SK-N-SH treated with all-trans-retinoic acid at 6 μM for 48 hours (cell line): ENCODE measurements at places on chromosomes 7 and 10.

- ATAC-seq = peak; percentile 89
Observed at GRCh38 chr10:97498841-97499560, at the start of gene UBTD1. Gene UBTD1, plus strand, starts transcription at chr10:97498924. Its CDS starts 280 bp downstream, at chr10:97499204.

- ATAC-seq = no peak
Observed at GRCh38 chr10:103748020-103748419, 107.4 kb downstream of the SH3PXD2A start.

DNA sequence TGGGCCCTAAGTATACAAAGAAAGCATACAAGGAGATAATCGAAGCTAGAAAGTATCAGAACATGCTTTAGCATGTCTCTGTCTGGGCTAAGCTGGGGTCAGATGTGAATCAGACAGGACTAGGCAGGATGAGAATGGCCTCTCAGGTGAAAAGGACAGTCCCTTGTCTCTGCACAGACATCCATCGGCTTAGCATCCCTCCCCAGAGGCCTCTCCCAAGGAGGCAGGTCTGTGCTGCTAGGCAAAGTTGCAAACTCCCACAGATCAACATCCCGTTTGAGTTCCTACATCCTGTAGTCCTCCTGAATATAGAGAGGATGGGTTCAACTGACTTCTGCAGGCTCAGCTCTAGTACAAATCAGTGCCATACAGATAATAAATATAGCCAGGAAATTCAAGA lies 24.5 kb downstream of the CHST15 start:
- no peak for ATAC-seq

DNA sequence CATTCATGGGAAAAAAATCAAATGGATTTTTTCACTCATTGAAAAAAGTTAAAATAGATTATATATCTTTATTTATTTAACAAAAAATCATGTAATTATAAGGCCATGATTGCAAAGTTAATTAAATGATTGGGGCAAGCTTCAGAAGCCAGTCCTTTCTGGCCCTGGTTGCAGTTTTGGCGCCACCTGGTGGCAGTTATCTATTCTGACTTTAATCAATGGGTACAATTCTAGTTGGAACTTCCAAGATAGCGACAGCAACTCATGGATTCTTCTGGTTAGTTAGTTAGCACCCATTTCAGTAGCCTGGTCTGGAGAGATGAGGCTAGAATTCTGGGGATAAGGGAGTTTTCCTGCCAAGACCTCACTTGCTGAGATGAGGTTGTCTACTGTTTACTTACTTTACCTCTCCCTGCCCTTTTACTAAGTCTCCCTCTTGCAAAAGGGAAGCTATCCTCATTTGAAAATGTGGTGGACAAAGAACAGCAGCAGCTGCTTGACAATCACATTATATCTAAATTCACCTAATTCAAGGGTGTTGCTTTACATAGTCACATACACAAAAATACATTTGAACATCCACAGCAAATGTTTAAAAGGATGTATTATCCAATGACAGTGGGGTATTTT lies 42.3 kb downstream of the NOC3L start:
- peak; percentile 75 for ATAC-seq

GRCh38 chr7:56033671-56034432 lies 17.4 kb downstream of the PSPH start:
- peak; percentile 96 for ATAC-seq

DNA sequence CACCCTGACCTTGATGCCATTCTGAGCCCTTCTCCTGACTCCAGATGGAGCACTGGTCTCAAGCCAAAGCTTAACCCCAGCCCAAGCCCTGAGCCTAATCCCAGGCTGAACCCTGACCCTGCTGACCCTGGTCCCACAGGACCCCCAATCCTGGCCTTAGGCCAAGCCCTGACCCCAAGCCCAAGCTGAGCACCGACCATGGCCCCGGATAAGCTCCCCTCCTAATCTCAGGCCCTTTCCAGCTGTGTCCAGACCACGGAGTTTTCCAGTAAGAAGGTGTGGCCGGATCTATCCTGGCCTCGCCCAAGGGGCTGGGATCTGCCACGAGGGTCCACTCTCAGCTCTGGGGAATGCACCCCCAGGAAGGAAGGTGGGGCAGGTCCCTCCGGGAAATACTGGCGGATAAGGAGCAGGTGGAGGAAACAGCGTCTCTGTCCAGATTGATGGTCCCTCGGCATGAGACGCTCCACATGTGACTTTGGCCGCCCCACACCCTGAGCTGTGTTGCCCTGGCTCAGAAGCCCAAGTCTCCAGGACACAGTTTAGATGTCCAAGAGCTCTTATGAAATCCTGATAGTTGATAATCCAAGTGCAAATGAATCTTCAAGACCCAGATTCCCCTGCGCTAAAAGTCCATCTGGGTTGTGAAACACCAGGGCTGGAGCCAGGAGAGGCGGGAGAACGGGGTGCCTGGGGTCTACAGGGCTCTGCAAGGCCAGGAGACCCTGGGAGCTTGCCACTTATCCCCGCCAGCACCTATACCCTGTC lies 10.4 kb downstream of the ELN start:
- no peak for ATAC-seq

DNA sequence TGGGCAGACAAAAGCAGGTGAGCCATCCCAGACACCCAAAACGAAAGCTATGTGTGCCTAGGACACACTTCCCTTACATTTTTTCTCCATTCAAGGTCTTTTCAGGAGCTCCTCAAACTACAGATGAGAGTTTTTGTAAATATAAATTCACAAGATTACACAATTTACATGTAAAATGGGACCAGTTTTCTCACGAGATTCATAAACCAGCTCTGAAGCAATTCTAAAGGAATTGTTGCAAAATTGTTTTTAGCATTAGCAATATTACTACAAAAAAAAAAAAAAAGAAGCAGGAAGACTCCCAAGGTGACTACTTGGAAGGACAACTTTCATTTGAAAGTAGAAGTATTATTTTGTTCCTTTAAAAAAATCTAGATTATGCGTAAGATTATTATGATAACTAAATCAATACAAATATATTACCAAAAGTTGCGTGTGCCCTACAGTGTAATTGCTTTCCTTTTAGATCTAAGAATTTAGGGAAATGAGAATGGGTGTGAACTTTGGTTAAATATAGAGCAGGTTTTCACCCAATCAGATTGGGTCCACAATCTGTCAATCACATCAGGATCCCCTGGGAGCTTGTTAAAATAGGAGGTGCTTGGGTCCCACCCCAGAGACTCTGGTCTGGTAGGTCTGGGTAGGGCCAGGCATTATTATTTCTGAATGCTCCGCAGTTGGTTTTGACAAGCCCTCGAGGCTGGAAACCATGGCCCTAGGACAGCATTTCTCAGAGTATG lies 72.2 kb downstream of the TBXAS1 start:
- ATAC-seq = no peak

DNA sequence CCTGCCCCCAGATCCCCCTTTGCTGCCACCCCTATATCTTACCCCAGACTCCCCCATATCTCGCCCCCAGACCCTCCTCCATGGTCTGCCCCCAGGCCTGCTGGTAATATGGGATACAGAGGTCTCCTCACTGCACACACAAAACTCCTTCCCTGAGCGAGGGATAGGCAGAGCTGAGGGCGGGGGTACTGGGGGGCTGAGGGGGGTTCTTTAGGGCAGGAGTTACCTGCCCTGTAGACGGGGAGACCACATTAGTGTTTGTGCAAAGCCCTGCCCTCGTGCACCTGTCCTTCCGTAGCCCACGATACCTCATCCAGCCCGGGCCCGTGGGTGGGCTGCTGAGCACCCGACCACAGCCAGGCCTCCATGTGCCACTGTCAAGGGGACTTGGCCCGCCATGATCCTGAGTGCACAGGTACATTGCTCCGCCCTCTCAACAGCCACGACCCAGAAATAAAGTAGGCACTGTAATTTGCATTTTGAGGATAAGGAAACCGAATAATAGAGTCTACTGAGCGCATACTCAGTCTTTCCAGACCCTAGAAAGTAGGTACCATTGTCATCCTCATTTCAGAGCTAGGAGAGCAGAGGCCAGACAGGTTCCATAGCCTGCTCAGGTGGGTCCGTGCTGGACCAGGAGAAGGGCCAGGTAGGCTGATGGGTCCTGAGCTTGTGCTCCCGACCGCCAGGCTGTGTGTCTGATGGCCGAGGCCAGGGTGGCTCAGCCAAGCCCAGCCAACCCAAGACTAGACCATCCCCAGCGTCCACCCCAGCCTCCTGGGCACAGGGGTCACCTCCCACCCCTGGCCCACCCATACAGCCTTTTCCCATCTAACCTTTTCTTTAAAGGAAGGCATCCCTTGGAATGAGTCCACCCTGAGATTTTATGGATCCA lies 115.2 kb downstream of the LHPP start:
- no peak for ATAC-seq

DNA sequence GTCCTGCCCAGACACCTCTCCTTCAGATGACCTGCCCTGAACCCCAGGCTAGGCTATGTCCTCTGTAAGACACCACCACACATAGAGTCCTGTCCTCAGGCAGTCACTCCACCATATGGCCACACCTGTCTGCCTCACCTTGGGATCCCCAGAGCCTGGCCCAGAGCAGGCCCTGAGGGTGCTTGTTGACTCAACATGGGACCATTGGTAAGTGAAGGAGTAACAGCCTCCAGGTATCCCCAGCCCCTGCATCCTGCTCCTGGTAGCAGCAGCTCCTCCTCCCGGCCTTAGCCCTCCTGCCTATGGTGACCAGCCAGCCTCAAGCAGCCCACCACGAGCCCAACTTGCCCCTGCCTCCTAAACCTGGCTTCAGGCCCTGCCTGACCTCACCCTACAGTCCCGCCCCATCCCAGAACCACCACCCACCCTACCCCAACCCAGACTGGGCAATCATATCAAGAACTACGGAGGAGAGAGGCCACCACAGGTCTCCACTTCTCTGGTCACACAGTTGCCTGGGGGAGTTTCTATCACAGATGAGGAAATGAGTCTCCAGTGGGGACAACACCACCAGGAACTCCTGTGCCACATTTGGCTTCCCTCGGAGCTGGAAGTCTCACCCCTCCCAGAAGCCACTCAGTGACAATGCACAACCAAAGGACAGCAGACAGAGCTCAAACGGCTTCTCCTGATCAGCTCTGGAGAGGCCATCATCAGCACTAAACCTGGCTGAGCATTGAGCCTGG lies 136.6 kb downstream of the GRID1 start:
- no peak for ATAC-seq

- ATAC-seq = no peak
Observed at GRCh38 chr10:127414024-127414423, 135.1 kb upstream of the NPS start.

DNA sequence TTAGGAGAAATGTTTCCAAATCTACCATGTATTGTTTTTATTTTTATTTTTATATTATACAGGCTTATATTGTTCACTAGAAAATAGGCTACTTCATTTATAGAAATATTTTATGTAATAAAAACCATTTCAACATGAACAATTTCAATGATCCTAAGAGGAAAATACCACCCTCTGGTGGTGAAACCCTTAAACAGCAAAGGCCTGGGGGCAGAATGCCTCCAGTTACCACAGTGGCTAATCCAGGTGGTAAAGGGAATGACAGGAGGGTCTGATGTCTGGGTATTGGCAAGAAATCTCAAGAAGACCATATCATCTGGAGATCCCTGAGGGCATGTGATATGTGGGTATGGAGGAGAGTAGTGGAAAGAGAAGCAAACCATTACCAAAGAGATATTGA lies 19.3 kb downstream of the MACC1 start:
- no peak for ATAC-seq

- ATAC-seq = no peak
Observed at GRCh38 chr7:47119261-47119865, 462.5 kb downstream of the TNS3 start.

- no peak for ATAC-seq
Observed at GRCh38 chr7:154770962-154771361, 232.0 kb downstream of the PAXIP1 start.

DNA sequence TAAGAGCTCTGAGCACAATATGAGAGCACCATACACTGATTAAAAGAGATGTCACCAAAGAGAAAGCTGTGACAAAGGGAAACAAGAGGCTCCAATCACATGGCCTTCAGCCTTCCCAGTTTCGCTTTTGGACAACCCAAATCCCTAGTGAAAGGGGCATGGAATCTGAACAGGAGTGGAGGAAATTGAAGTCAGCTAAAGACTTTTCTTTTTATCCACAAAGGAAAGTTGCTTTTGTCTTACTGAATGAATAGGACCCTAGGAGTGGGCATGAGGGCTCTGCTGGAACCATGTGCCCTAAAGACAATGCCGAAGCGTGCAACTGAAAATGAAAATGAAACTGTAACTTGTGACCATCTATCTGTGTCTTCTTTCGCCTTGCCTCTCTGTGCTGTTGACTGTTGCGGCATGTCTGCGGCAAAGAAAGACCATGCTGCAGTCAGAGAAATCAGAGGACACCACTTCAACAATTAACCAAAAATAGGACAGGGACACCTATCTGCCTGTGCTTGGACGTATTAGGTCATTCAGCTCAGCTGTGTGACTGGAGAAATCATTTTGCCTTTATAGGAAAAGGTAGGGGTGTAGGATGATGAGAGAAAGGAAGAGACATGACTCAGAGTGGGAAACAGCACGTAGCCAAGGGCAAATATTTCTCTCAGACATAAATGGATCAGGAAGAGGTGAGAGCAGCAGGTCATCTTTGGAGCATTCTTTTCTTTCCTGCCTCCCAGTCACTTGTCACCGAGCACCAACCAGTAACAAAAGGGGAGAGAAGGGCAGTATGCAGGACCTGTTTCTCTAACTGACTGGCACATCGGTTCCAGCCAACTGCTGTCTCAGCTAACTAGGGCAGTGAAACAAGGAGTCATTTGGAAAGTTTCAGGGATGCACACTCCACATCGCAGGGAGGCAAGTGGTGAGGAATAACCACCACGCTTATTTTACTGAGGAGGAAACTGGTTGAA lies 12.3 kb downstream of the CAV2 start:
- peak; percentile 73 for ATAC-seq

GRCh38 chr7:121273467-121274167 lies 55.2 kb upstream of the WNT16 start:
- no peak for ATAC-seq

DNA sequence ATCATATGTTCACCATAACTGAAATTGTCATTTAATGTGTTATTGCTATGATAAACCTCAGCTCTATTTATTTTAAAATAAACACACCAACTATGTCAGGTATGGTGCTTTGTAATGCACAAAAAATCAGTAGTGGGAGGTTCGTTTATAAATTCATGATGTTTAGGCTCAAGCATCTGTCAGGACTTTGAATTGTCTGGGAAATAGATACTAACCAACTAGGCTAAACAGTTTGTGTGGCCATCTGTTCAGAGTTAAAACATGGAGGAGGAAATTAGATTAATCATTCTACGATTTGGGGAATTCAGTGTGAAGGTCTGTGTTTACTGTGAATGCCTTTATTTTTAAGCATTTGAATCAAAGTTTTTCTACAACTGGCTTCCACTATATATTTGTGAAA lies 212.6 kb upstream of the FZD8 start:
- ATAC-seq = peak; percentile 96

DNA sequence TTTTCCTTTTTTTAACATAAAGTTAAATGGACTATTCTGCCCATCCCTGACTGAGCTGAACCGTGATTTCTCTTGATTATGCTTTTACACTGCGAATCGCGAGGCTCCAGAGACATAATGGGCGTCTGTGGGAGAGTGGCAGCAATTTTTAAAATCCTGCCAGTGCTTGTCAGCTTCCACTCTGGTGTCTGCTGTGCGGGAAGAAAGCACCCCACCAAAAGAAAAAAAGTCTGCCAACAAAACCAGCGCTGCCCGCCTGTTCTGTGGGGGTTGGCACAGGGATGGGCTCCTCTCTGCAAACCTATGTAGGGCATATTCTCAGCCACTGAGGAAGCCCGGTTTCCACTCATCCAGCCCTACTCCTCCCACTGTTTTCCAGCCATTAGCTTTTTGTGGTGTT lies 592.3 kb upstream of the GALNT17 start:
- ATAC-seq = no peak

GRCh38 chr7:47252675-47253074 lies 329.2 kb downstream of the TNS3 start:
- no peak for ATAC-seq
